SK-MEL-5 (cell line): ENCODE measurements at places on chromosomes 1 and 21.

- DNase-seq = no peak
Measured at GRCh38 chr1:169892176-169892926, 1.3 kb downstream of the SCYL3 start.

DNA sequence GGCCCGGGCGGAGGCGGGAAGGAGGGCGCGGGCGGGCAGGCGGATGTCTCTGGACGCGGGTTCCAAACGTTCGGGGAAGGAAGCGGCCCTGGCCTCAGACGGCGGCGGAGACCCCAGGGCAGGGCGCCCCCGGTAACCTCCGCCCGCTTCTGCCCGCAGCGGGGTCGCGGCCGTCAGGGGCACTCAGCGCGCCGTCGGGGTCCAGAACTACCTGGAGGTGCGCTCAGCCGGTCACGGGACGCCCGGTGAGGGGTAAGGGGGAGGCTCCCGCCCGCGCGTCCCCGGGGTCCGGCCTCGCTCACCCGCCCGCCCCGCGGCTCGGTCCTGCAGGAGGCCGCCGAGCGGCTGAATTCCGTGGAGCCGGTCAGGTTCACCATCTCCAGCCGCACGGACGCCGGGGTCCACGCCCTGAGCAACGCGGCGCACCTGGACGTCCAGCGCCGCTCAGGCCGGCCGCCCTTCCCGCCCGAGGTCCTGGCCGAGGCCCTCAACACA is 406 bp downstream of the PUSL1 start:
- no peak for DNase-seq

GRCh38 chr1:26177182-26177684 is at the start of gene CNKSR1:
CNKSR1 (plus strand) TSS chr1:26177491; CDS start chr1:26177548, 57 bp downstream.
- DNase-seq = no peak

DNA sequence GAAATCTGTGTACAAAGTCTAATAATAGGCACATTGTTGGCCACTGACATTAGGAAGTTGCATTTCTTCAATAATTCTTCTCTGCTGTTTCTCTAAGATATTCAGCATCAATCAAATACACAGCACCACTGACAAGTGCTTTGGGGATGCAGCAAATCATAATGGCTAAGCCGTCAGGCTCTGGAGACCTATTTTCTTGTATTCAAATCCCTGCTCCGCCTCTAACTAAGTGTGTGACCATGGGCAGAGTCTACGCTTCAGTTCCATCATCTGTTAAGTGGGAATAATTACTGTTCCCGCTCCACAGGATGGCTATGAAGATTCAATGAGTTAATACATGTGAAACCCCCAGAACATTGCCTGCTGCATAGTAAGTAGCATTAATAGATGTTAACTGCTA is 176.9 kb downstream of the ADGRL4 start:
- no peak for DNase-seq

- no peak for DNase-seq
Measured at GRCh38 chr1:156487862-156488261, 12.7 kb downstream of the MEF2D start.

GRCh38 chr1:1536938-1537546 is 3.4 kb downstream of the TMEM240 start:
- DNase-seq = no peak

GRCh38 chr1:15584489-15585363 is at the start of gene AGMAT:
AGMAT (minus strand) TSS chr1:15585051; CDS start chr1:15584967, 84 bp downstream.
- no peak for DNase-seq

- no peak for DNase-seq
Measured at GRCh38 chr1:13700521-13701270, 708 bp downstream of the PRDM2 start.

GRCh38 chr1:160046494-160047110 is 14.8 kb upstream of the PIGM start:
- DNase-seq = peak; percentile 60

DNA sequence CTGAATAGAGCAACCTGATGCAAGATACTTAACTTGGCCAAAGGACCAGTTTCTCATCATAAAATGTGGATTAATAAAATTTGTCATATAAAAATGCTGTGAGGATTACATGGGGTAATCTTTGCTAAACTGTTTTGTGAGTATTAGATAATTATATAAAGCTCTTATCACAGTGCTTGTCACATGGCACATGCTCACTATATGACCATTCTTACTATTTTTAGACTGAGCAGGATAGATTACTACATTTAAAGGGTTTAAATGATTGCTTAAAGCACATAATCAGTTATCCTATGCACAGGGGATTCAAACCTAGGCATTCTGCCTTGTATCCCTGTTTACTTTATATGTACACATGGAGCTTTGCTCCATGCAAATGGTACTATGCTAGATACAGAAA is 82.9 kb upstream of the COL24A1 start:
- no peak for DNase-seq

DNA sequence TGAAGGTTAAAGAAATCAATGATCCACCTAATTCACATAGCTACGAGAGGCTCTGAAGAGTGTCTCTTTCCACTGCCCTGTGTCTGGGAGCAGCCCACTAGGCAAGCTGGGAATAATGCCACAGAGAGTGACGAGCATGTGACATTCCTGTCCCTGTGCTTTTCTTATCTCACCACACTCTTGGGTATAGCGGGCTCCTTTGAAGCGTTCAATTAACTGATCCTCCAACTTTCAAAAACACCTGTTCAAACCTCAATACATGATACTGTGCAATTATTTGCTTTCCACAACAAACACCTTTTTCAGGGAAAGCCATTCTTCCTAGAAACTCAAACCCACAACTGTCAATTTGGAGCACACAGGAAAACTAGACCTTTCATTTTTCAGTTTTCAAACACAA is 43.4 kb downstream of the PLPP3 start:
- DNase-seq = no peak

DNA sequence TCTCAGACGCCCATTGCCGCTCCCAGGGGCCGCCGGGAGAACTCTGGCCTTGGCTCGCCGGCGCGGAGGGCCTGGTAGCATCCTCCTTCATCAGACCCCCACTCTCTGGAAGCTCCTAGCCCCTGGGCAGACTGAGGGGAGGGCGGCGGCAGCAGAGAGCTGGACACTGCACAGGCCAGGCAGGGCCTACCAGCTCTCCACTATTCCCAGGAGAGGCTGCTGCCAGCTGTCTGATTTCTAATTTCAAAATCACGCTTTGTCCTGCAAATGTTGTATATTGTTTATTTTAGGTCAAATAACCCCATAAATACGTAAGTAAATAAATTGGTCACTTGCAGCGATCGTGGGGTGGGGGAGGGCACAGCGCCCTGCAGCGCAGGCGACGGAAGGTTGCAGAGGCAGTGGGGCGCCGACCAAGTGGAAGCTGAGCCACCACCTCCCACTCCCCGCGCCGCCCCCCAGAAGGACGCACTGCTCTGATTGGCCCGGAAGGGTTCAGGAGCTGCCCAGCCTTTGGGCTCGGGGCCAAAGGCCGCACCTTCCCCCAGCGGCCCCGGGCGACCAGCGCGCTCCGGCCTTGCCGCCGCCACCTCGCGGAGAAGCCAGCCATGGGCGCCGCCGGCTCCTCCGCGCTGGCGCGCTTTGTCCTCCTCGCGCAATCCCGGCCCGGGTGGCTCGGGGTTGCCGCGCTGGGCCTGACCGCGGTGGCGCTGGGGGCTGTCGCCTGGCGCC is at the start of gene MTARC1:
MTARC1 (plus strand) TSS at position 577 of the 732 bp plus-strand sequence; CDS start at position 609, 32 bp downstream.
- no peak for DNase-seq

- no peak for DNase-seq
Measured at GRCh38 chr21:36428761-36429432, 43.7 kb downstream of the CHAF1B start.

- DNase-seq = no peak
Measured at GRCh38 chr1:11752359-11753088, 9.5 kb upstream of the C1orf167 start.

- DNase-seq = no peak
Measured at GRCh38 chr1:155294520-155295182, 6.6 kb downstream of the PKLR start.

DNA sequence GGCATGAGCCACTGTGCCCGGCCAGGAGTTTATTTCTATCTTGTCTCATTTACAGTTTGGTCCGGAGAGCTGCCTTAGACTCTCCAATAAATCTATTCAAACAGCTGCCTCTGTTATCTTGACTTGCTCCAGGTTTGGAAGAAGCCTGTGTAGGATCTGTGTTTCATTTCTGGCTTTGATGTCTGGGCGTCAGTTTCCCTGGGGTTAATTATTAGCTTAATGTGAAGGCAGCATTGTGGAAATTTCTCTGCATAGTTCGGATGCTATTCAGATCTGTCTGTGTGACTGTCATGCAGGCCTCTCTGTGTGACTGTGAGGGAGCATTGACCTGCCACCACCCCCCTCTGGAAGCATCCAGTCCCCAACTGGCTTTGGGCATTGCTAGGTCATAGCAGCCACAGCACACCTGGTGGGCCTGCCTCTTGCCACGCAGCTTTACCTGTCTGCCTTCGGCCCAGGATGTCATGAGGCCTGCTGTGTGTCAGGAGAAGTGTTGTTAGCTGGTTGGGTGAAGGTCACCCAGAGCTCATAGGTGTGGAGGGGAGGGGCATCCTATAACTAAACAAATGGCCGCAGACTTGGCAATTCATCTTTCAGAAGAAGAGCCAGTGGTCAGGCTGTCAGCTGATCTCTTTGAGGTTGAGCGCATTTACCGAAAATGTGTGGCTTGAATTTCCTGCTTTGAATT is 9.8 kb downstream of the IFNGR2 start:
- DNase-seq = peak; percentile 65

- DNase-seq = no peak
Measured at GRCh38 chr1:167926486-167926997, 9.9 kb upstream of the DCAF6 start.

- no peak for DNase-seq
Measured at GRCh38 chr1:158049853-158050252, 56.4 kb downstream of the KIRREL1 start.

DNA sequence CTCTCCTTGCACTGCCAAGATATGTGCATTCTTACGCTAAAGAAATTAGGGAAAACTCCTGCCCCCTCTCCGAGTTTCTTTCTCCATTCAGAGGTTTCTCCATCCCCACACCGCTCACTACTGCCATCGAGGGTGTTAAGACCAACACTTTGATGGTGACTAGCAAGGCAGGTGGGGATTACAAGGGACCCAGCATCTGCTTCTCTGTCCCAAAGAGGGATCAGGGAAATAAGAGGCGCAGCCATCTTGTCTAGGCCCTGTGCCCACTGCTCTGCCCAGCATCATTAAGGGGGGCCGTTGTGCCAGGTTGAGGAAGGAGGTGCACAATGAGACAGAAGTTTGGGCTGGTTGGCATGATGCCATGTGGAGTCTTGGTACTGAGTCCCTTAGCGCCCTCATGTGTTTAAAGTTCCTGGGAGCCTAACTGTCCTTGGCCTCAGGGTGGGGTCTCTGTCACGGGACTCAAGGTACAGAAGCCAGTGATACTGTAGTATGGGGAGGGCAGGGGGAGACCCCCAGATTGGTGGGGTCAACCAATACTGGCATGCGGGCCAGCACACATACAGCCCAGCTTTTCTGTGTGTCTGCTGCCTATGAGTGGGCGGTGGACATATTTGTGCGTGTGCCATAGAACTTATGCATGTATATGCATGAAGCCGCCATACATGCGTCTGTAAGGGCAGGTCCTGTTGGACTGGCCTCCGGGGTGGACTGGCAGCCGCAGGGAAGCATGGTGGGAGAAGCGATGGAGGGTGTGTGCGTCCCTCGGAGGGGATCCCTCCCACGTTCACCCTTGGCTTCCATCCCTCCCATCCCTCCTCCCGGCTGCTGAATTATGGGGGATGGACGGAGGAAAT is 5.5 kb downstream of the EFNA3 start:
- DNase-seq = peak; percentile 75

GRCh38 chr1:217661407-217661806 is 30.3 kb downstream of the SPATA17 start:
- DNase-seq = no peak
